ENCODE measurements at places on chromosomes 2 and 18.

- DNase-seq, result no peak
These were observed 158.8 kb upstream of the SMIM21 start for GRCh38 chr18:75586130-75586889.

- no peak for DNase-seq
These were observed 127.4 kb downstream of the CHST9 start for GRCh38 chr18:27057519-27058234.

GRCh38 chr2:108454440-108454839 lies 5.4 kb downstream of the GCC2 start:
- DNase-seq, result no peak

DNA sequence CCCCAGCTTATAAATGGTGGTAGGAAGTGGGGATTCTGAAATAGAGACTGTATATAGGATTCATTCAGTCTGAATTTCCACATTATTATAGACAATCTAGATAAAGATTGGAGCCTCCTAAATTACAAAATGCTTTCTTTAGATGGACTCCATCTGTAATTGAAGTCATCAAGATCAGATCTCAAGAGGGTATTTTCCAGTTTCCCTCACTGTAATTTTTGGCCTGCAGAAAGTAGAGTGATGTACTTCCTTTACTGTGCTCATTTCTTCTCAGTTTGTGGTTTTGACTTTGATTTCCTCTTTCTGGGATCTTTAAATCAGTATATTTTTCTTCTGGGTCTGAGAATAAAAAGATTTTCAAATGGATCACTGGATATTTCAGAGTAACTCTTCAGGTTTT lies 7.2 kb downstream of the BABAM2 start:
- DNase-seq, result no peak

DNA sequence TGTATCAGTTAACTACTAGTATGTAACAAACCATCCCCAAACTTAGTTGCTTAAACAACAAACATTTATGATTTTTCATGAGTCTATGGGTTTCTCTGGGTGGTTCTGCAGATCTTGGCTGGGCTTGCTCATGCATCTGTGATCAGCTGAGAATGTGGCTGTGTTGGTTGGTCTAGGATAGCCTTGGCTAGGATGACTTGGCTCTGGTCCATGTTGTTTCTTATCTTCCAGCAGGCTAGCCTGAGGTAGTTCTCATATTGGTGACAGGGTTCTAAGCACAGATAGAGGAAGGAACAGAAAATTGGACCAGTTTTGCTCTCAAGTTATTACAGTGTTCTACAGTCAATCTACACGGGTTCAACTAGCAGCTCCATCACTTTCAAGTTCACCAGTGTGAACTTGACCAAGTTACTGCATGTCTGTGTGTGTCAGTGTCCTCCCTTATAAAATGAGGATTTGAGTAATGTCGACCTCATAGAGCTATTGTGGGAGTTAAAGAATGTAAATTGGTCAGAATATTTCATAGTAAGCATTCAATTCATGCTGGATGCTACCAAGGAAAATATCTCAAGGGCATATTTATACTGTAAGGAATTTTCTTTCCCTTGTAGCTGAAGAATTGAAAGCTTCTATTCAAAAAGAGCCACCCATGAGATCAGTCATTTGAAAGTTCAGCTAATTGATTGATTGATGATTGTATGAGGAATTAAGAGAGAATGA lies 65.3 kb downstream of the MYO3B start:
- no peak for DNase-seq

- DNase-seq, result no peak
These were observed 1.8 kb upstream of the CHAC2 start for GRCh38 chr2:53765767-53766166.

- no peak for DNase-seq
These were observed 101.9 kb downstream of the NFATC1 start for GRCh38 chr18:79497638-79498081.

GRCh38 chr18:26483633-26484032 lies 64.7 kb downstream of the KCTD1 start:
- no peak for DNase-seq

- no peak for DNase-seq
These were observed 72.1 kb downstream of the OSBPL6 start for GRCh38 chr2:178266445-178266844.

DNA sequence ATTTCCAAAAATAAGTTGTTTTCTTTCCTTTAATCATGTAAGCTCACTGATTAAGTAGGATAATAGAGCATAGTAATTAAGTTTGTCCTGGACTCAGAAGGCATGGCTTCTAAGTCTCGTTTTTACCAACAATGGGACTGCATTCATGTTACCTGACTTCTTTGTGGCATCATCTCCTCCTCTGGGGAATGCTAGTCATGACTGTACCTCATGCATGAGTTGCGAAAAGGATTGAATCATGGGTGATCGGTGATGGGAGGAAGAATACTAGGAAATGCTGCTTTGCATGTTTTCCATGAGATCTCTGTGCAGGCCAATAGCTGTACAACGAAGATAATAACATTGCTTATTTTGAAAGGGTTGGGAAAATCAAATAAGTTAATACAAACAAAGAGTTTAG lies 981.6 kb downstream of the CNTNAP5 start:
- no peak for DNase-seq

DNA sequence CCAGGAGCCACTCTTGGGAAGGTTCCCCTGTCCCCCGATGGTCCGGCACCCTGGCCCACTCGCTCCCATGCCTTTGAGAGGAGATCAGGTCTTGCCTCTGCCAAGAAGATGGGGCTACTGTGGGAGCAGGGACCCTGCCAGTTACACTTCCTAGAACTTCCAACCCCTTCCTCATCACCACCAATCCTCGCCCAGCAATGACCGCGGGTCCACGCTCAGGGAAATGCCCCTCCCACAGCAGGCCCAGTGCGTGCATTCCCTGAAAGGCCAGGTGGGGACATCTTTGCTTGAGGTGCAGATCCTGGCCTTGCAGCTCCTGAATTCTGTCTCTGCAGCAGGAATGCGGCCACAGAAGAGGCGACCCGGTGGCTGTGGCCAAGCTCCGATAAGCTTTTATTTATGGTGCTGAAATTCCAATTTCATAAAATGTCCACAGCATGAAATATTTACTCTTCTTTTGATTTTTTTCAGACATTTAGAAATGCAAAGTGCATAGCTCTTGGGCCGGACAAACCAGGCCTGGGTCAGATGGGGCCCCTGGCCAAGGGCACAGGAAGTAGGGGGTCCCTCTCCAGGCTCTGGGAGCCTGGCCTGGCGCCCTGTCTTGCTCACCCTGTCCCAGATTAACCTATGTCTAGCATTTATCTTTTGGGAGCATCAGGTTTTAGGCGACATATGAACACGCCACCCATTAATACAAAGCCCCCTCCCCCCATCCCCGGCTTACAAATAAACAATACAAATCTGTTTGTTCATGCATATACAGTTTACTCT lies 29.8 kb downstream of the PXDN start:
- no peak for DNase-seq

DNA sequence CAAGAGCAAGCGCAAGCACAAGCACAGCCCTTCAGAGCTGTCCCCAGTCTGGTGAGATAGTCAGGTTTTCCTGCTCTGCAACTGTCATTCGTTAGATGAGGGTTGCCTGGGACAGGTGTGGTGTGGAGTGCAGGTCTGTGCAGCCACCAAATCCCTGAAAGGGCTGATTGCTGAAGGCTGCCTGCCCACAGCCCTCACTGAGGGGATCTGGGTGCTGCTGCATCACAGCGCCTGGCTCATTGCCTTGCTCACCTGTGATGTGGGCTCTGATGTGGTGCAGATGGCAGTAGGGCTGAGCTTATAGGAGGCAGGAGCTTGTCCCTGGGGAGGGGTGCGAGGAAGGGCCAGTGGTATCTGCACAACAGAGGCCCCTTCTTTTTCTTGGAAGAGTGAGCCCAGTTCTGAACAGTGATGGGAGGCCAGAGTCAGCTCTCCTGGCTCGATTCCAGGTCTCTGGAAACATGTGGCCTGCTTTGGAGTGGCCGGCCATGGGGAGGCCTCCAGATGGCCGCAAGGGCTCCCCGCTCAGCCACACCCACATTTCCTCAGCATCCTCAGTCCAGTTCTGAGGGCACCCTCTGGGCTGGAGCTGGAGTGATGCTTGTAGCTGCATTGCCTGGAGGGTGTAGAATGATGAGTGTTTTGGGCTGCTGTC lies 11.4 kb downstream of the UBE2F start:
- no peak for DNase-seq

DNA sequence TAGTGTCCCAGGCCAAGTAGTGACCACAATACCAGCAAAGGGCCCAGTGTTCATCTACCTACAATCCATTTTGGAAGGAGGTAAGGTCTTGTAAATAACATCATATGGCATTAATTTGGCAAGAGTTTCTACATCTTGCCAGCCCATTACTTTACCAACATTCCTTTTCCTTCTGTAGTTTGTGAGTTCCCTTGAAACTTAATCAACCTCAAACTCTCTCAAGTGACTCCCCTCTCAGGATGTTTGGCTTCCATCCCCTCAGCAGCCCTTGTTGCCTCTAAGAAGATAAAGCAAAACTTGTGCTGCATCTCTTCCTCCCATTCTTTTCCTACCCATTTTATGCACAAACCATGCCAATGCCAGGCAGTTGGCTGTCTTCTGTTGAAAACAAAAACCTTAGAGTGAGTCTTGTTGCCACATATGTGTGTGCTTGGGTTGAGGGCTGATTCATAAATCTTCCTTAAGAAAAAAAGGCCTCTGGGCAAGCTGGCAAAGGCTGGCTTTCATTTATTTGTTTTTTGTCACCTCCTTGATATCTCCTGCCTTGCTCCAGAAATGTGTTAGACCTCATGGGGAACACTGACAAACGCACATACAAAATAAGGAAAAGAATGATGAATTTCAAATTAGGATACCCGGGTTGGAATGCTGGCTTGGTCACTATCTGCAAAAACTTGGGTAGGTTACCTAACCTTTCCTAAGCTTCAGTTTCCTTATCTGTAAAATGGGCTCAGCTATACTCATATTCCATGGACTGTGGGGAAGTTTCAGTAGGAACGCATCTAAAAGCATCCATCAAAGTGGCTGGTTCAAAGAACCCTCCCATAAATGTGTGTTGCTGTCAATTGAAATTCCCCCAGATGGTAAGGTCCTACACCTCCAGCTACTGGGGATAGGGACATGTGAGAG lies 29.4 kb upstream of the ST3GAL5 start:
- no peak for DNase-seq

DNA sequence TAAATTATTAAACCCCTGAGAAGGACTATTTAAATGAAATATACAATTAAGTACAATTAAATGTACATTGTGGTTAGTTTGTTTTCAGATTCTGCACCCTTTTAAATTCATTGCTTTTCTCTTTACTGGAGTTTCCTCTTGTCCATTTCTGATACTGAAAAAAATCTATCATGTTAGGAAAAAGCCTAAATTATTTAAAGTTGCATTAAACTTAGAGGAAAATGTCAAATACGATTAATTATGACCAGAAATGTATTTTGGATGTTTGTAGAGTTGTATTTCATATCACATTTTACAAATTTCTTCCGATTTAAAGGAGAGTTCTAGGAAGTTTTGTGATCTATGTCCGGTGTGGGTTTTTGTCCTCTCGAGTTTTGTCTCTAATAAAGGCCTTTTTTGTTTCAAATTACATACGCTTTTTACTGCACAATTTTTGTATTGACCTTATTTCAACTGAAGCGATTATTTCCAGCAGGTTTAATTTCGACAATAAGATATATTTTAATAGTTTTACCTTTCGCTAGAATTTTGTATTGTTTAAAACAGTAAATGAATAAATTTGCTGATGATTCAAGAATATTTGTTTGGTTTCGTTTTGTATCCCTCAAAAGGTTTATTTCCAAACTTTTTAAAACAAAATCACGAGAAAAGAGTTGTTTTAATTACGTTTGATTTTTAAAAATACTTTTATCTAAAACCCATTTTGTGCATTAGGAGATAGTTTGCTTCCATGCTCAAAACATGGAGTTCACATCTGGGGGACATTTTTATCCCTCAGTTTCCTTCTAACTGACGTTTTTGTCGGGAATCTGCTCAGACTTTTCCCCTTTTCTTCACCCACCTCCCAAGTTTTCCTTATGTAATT lies 3.3 kb upstream of the SATB2 start:
- DNase-seq, result no peak

DNA sequence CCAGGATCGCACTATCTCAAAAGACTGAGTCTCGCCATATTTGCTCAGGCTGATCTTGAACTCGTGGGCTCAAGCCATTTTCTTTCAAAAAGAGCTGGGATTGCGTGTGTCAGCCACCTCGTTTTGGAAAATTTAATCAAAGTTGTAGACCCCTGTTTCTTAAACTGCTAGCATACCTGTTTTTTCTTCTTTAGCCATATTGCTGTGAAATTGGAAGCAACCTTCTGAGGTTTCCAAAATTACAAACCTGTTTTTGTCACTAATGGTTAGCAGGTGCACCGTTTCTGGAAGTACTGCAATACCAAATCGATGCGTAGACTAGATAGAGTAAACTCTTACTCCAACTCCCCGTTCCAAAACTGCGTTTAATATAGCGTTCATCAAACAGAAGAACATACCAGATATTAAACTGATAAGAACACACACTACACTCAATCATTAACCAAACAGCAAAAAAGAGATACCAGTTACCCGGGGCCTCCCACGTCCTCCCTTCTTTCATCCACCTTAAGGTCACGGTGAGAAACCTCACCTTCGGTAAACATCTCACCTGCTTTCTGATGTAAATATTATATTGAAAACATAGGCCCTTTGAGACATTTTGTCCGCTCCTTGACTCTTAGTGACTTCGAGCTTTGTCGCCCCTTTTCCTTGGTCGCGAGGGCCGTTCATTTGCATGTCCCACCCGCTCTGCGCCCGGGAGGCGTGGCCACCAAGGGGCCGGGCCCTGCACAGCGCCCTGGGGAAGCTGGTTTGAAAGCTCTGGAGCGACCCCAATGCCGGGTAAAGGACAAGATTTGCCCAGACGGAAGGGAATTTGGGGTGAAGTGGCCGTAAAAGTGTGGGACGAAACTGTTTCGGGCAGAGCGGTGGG lies at the start of gene RNU2-63P:
Gene RNU2-63P (minus strand): TSS at position 462 of the 874 bp plus-strand sequence.
- peak; percentile 79 for DNase-seq

DNA sequence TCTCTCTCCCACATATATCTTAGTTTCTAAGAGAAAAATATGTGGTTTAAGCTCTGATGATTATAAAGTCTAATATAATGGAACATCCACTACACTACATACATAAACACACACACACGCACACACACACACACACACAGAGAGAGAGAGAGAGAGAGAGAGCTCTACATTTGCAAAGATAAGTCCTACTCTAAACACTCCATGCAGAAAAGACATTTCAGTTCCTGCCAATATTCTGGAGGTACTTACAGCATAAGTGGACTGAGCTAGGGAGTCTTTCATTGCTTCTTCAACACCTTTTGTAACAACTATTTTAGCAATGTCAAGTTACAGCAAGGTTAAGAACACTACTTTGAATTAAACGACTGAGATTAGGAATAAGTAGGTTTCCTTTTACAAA lies 80.1 kb downstream of the FIGN start:
- DNase-seq, result no peak

GRCh38 chr18:79917169-79917852 lies 34.1 kb downstream of the SLC66A2 start:
- no peak for DNase-seq

GRCh38 chr2:75560022-75560767 lies 544 bp downstream of the EVA1A start:
- no peak for DNase-seq

- DNase-seq, result no peak
These were observed 54.2 kb downstream of the LTBP1 start for GRCh38 chr2:33000986-33001385.

Measured in stimulated activated CD4-positive, alpha-beta T cell treated with anti-CD3 and anti-CD28 coated beads, Interleukin-4, amount 100 ng/mL, for 1 hour (primary cell).